Fibroblast of skin of back (primary cell): ENCODE measurements at places on chromosomes 11 and 22.

DNA sequence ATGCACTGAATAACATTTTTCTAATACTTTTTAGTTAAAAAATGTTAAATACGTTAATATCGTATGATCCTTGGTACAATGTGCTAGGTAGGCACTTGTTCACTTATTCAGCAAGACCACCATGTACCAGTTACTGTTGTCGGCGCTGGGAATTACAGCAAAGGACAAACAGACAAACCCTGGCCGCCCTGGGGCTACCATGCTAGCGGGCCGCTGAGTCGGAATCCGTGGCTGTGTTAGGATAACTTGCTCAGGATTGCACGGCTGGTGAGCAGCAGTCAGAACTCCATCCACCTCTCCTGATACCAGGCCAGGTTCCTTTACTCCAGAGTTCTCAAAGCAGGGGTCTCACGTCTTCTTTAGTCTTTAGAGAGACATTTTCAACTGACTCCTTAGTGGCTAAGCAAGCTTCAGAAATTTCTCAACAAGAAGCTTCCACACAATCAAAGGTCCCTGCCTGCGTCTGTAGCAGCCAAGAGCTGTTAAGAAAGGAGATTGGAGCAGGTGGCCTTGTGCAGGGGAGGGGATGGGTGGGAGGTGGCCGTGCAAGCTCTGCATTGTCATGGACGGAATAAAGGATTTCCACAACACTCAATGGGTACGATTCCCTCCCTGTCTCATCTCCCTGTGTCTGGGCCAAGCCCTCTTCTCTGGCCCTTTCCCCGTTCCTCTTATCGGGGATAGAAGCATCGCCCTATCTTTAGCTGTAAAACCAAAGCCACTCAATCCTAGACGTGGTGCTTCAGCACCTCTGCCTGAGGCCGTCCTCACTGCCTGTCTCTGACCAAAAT lies 39.8 kb upstream of the NNMT start:
- DNase-seq: no peak

- DNase-seq: no peak
Measured at GRCh38 chr11:62088331-62088933, 35.4 kb upstream of the INCENP start.

DNA sequence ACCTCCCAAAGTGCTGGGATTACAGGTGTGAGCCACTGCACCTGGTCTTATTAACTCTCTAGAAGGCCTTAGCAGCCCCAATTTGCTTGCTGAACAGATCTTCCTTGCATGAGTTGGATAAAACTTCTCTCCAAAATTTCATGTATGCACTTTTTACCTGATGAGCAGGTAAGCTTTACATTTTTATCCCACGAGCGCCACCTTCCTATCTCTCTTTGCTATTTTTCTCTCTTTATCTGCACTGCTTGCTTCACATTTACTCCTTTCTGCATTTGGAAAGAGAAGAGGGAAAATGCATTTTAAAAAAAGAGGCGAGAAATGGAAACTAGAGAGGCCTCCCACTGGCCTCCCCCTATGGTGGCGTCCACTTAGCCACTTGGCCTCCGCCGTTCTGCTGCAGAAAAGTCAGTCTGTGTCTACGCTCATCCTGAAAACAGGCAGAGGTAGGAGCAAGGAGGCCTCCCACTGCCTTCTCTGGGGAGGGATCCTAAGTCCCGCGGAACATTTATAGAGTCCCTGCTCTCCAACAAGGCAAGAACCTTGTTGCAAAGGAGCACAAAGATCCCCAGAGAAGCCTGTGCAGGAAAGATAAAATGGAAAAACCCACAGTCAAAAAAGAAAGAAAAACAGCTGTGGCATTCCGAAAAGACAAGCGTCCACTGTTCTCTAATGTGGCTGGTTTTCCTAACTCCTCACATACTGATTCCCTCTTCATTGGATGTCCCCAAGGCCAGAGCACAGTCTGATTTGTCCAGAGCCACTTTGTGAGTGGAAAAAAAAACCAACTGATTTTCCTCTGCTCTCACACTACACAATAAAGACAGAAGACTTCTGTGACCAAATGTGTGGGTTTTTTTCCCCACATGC lies 62.2 kb upstream of the INCENP start:
- no peak for DNase-seq

- DNase-seq: peak; percentile 40
Measured at GRCh38 chr11:96075532-96075959, 151.6 kb upstream of the MTMR2 start.

- no peak for DNase-seq
Measured at GRCh38 chr11:5335170-5335569, 8.2 kb downstream of the OR51B5 start.

DNA sequence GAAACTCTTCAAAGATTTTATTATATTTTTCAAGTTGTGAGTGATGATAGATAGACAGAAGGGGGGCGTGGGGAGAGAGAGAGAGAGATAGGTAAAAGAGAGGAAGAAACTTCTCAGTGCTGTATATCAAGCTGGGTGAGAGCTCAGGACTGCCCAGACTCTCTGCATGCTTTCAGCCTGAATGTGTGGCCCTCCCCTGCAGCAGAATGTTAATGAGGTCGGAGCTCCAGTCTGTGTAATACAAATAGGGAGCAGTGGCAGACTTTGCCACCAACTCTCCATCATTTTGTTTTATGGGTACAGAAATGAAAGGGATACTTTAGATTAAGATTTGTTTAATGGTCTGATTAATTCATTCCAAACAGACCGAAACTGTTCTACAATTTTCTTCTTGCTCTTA lies 752.8 kb downstream of the OPCML start:
- DNase-seq: peak; percentile 54

DNA sequence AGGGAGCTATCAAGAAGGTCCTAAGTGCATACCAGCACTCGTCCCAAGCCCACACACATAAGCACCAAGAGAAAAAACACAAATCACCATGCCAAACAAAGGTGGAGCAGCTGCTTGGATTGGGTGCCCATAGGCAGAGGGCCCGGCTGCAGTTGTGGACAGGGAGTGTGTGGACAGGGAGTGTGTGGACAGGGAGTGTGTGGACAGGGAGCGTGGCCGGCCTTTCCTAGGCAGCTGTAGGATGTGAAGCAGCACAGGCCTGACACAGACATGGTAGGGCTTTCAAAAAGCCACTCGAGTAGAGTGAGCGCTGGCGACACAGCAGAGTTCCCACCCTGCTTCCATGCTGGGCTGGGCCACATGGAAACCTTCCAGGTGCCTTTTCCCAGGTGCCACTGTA lies 3.5 kb downstream of the RTL6 start:
- DNase-seq: no peak

- DNase-seq: no peak
Measured at GRCh38 chr11:30758012-30758411, 171.9 kb upstream of the MPPED2 start.

- peak; percentile 40 for DNase-seq
Measured at GRCh38 chr11:94417386-94417987, 16.3 kb upstream of the GPR83 start.

DNA sequence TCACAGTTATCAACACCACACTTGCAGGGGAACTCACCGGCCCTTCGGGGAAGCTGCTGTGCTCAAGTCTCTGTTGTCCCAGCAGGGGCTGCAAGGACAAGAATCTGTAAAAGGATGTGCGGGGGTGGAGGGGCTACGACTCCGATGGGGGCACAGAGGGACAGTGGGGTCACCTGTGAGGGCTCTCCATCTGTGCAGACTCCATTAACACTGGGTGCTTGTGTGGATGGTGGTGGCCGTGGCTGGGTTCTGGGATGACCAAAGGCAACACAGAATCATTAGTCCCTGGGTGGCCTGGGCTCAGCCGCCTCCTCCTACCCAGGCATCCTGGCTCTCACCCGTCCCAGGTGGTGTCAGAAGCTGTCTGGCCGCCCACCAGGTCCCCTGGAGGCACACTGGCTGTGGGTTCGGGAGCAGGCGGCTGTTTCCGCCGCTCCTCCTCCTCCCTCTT lies 10.2 kb upstream of the RBM4B start:
- no peak for DNase-seq

- DNase-seq: peak; percentile 87
Measured at GRCh38 chr11:125364121-125364826, 131.8 kb downstream of the FEZ1 start.

GRCh38 chr11:77036398-77036797 lies 2.2 kb downstream of the B3GNT6 start:
- no peak for DNase-seq

- DNase-seq: no peak
Measured at GRCh38 chr22:46090631-46091201, 59.6 kb upstream of the PPARA start.

- DNase-seq: peak; percentile 92
Measured at GRCh38 chr11:27087432-27087831, 46.8 kb downstream of the BBOX1 start.

- DNase-seq: no peak
Measured at GRCh38 chr22:46238541-46238940, 11.6 kb downstream of the CDPF1 start.

DNA sequence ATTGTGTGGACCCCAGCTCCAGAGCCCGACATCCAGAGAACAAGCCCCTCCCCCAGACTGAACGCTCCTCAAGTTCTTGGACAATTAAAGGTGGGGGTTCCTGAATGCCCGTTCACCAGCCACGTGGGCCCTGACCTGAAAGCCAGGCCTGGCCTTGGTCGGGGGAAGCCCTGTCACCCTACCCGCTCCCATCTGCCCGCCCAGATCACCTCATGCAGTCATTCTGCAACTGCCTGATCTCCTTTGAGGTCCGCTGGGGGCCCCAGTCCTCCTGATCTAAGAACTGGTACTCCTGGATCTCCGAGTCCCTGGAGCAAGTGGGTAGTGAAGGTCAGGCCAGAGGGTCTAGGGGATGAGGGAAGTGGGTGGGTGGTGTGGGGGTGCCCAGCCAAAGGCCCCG lies 9.1 kb upstream of the NAALADL1 start:
- DNase-seq: no peak

DNA sequence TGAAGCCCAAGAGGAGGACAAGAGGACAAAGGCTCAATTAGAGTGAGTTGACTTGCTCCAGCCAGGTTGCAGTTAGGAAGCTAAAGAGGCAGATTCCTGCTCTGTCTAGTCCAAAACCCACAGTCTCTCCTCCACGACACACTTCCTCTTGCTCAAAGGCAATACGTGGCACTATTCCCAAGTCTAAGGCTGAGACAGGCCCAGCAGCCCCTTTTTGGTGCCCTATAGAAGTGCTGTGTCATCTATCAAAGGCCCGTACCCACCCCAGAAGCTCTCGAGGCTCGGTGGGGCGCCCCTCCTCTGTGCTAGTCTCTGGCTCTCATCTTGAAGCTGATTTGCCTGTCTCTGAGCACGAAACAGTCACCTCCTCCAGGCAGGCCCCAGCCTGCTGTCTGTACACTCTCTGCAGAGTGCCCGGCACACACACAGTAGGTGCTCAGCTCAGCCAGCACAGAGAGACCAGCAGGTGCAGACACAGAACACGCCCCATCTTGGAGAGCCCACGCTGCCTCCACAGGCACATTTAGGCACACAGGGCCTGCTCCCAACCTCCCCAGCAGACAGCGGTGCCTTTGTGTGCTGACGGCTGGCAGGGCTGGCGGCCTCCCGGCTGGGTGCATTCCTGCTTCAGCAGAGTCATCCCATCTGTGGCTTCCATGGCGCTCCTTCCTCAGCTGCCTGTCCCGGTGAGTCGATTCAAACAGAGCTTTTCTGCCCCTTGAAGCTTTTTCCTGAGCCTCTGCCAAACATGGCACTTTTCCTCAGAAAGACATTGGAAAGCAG lies 52.8 kb downstream of the MYH9 start:
- DNase-seq: peak; percentile 87

DNA sequence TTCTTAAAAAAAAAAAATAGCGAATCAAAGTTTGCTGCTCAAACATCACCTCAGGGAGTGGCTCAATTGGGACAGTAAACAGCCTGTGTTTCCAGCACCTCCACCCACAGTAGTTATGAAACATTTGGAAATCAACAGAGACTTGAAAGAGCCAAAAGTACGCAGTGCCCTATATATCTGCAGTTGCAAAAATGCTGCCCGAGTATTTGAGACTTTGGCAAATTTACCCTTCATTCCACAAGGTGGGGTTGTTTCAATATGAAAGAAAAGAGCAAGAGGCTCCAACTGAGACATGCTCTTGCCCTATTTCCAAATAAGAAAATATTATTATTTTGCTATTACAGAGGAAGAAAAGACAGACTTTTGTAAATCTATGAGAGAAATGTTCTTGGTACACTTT lies 851.1 kb upstream of the RAG2 start:
- DNase-seq: peak; percentile 62

DNA sequence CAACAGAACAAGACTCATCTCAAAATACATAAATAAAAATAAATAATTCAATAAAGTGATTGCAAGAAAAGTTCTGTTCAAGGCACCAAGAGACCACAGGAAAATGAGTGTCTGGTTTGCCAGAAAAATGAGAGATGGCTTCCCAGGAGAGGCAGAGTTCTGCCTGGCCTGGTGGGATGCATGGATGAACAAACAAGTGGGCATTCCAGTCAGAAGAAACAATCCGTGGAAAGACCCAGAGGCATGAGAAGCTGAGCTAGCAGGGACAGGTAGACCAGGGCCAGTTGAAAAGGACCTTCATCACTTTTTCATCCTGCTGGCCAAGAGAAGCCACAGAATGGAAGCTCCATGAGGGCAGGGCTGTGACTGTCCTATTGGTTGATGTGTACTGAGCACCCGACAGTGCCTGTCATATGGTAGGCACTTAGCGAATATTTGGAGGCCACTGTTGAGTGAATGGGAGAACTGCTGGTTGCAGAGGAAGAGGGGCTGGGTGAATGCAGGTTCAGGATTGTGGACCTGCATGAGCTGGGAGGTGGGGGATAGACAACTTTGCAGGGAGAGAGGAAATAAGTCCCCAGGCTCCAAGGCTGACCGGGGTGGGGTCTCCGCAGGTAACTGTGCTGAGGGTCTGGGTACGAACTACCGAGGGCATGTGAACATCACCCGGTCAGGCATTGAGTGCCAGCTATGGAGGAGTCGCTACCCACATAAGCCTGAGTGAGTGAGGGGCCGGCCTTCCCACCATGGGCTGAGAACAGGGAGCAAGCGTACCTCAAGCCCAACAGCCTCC lies 3.7 kb downstream of the F2 start:
- DNase-seq: no peak

DNA sequence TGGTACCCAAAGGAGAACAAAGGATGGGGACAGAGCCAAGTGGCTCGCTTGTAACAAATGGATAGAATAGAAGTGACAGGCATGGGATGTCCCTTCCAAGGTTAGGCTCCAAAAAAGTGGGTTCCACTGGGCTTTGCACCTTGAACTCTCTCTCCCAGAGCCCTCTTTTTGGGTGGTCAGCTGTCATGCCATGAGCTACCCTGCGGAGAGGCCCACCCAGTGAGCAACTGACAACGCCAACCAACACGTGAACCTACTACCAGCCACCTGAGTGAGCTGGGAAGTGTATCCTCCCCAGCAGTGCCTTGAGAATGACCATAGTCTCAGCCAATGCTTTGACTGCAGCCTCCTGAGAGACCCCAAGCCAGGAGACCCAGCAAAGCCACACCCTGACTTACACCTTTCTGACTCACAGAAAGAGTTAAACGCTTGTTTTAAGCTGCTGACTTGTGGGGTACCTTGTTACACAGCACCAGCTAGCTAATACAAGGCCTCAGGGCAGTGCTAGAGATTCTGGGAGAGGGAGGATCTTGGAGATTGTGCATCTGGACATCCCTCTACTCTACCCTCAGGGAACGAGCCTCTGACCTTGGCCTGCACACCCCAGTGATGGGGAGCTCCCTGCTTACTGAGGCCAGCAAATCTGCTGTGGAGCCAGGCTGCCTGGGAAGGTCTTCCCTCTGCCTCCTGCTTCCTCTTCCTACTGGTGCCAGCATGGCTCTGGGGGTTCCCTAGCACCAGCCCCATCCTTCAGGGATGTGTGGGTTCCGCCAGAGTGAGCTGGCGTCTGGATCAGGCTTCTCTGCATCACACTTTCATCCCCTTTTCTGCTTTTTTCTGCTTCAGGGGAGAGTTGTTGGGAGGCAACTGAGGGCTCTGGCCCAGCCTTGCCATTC lies 29.1 kb upstream of the RFPL3 start:
- DNase-seq: no peak

- DNase-seq: peak; percentile 5
Measured at GRCh38 chr11:16738947-16739815, 734 bp downstream of the C11orf58 start.

- no peak for DNase-seq
Measured at GRCh38 chr11:1447845-1448825, 38.4 kb downstream of the MOB2 start.
